ENCODE measurements at places on chromosomes 4 and X. TPM values are rescaled to one million over a fixed set of nuclear protein-coding genes. Genes with fewer than 3 reads are reported as not detected.

The FRG2 gene
- not detected for total RNA-seq

The TMPRSS11A gene
- not detected for total RNA-seq

The EGF gene
- total RNA-seq, result 0.87 TPM

The TRAM1L1 gene
- total RNA-seq, result 4.1 TPM

The ZAR1 gene
- total RNA-seq, result not detected

The CHRNA9 gene
- total RNA-seq, result not detected

The MSN gene
- total RNA-seq, result 382 TPM

The PASD1 gene
- not detected for total RNA-seq

The ADH1A gene
- total RNA-seq, result not detected

The SCD5 gene
- total RNA-seq, result 22.6 TPM

The ADGRL3 gene
- total RNA-seq, result 19.6 TPM

The MAGEA11 gene
- total RNA-seq, result not detected

The WDR44 gene
- total RNA-seq, result 20.2 TPM

The HTR2C gene
- total RNA-seq, result not detected

The AKAP4 gene
- total RNA-seq, result not detected

The EFHC2 gene
- total RNA-seq, result not detected

The CCNB3 gene
- 0.59 TPM for total RNA-seq

The CFI gene
- total RNA-seq, result not detected

The KLB gene
- not detected for total RNA-seq

Data from chondrocyte (in vitro differentiated cells).